ENCODE measurements at places on chromosomes 11 and 22.

DNA sequence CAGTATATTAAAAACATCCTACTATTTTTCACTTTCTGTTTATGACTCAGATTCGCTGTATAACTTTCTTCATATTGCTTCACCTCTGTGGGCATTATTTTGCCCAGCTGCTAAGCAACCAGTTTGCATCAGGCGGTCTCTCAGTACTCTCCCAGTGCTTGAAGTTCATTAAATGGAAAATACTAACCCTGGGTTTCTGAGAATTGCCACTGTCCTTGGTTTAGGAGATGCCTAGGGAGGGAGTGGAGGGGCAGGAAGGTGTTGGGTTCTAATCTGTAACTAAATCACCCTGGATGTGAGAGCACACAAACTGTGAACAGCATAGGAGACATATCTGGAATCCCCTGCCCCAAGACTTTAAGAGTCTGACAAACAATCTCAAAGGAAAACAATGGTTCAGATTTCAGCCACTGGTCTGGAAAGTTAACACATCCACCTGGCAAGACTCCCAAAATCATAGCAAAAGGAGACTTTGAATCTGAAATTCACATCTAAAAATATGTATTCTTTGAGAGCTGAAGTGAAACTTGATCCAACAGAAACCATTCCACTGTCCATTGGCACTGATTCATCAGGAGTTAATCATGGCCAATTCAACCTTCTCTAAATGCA is 540.0 kb downstream of the SOX6 start:
- no peak for DNase-seq

DNA sequence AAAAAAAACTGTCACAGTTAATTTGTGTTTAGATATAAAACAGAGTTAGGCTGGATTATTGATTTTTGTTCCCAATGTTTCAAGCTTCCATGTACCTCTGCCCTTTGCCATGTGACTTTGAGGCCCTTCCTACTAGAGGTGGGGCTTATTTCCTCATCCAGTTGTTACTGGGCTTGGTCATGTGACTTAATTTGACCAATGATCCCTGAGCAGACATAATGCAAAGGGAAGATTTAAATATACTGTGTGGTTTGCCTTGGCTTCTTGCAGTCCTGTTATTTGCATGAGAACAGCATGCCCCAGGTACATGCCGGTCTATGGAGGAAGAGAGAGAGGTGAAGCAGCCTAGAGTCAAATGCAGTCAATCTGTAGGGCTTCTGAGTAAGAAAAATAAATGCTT is 347.0 kb downstream of the MIAT start:
- DNase-seq: no peak

DNA sequence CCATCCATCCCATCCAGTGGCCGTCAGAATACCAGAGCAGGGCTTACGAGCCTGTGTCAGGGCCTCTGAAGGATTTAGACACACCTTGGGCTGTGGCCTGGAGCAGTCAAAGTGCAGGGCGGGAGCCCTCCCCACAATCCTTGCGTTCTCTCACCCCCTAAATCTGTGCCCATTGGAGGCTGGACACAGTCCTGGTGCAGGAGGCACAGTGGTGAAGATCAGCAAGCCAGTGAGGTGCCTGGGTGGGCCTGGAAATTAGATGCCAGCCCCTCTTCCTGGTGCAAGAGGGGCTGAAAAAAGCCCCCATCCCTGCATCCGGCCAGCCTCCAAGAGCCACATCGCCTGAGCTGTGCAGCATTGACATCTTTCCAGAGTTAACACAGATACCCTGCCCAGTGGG is 1045.8 kb downstream of the TBC1D22A start:
- no peak for DNase-seq

DNA sequence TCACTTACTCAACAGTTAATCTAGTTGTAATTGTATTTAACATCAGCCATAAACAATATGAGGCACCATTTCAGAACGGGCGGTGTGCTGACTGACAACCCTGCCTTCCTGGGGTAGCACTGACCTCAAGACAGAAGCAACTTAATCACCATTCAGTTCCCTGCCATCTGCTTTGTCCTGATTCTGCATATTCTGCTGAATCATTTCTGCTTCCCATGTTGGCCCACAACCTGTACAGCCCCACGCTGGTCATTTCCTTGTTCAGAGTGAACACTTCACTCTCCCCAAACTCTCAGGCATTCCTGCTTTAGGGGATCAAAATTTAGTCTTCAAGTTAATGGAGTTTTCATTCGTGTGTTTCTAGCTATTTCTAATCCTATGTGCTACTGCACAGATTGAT is 132.3 kb upstream of the ZBED5 start:
- DNase-seq: no peak

GRCh38 chr11:2955906-2956476 is 26.8 kb upstream of the PHLDA2 start:
- no peak for DNase-seq

DNA sequence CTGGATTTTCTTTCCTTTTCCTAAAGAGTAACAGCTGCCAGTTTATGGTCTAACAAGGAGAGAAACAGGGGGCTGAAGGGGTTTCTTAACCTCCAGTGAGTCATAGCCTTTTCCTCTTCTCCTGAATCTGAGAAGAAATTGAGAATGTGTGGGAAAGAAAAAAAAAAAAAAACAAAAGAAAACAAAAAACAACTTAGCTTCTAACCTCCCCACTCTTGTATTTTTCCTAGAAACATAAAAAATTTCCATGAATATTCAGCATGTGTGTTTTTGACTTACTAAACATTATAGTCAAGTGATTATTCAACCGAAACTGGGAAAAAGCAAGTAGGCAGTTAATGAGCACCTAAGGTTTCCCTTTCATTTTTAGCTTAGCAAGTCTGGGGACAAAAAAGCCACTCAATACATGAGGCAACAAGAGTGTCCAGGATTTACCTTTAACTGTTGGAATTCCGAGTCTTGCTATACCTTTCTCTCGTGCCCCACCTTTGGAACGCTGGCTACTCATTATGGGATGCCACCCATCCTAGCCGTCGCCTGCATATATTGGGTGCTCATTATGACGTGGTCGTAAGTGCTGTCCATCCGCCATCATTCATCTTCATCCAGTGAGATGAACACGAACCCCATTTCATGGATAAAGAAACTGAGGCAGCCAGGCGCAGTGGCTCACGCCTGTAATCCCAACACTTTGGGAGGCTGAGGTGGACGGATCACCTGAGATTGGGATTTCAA is 2.4 kb downstream of the ASPHD2 start:
- DNase-seq: no peak

DNA sequence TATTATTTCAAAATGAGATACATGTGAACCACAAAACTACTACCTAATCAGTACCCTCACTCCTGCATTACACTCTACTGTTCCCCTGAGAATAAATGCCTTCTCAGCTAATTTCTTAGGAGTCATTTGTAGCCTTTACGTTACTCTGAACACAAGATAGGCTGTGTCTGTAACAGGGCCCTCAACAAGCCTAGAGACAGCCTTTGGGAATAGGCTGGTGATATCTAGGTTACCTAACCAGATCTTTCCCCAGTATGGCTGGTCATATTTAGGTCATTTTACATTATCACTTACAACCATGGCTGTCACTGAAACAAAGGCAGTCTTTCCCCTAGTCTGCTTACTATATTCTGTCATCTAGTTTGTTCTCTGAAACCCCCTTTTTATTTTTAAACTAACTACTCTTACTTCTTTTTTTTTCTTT is 14.2 kb downstream of the ATM start:
- no peak for DNase-seq

- DNase-seq: no peak
Observed at GRCh38 chr11:23406131-23406819, 546.0 kb upstream of the CCDC179 start.

- DNase-seq: no peak
Observed at GRCh38 chr22:46684706-46685105, 53.3 kb downstream of the CERK start.

GRCh38 chr11:132231656-132232347 is 861.4 kb downstream of the NTM start:
- DNase-seq: no peak

DNA sequence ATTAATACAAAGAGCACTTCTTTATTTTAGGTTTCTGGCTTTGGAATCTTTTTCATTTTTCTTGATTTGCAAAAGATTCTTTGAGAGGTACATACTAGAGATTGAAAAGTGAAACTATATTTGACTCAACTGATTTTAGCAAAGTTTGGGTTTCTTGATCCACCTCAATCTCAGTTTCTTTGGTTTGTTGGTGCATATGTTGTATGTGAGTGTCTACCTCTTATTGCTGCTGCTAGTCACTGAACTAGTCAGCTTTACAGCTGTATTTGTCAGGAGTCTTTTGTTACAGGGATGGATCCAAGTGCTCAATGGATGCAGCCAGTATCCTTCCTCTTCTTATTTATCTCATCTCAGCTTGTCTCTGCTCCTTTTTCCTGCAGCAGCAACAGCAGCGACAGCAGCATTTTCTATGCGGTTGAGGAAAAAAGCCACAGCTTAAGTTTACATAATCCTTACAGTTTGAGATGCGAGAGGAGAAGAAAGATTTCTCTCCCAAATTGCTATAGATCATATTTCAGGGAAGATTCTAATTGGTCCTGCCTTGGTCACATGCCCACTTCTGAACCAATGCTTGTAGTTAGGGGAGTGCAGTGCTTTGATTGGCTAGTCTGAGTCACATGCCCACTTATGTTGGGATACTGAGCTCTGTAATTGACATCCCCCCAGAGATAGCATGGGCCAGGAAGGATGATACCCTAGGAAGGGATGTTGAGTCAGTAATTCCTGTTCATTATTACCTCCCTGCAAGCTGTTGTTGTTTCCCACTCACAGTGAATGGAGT is 10.0 kb upstream of the ZNRF3 start:
- DNase-seq: no peak

DNA sequence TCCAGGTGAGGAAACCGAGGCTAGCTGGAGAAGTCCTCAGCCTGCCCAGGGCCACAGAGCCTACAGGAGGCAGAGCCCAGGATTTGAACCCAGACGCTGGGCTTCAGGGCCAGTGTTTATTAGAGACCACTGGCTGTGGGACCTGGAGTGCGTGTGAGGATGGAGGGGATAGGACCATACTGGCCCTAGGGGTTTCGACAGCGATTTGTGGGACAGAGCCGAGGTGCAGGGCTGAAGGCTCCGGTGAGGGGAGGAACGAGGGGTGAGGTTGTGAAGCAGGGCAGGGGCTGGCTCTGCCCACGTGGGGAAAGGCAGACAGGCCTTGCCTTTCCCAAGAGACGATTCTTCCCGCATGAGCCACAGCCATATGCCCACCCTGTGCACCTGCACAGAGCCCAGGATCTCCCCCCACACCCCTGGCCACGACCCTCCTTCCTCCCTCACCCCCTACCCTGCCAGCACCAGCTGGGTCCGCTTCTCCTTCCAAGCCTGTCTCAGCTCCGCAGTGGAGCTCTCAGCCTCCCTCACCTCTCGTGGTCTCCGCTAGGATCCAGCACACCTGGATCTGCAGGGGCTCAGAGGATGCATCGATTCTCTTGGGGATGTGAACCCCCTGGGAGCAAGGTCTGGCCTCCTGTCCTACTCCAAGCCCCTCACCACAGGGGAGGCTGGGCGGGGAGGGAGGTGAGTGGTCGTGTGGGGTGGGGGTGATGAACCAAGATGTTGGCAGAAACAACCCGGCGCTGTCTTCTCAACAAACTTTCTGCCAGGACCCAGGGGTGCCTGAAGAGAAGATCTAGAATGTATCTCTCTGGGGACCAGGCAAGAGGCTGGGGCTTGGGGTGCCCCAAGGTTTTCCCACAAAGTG is 58.4 kb downstream of the RTL6 start:
- no peak for DNase-seq

DNA sequence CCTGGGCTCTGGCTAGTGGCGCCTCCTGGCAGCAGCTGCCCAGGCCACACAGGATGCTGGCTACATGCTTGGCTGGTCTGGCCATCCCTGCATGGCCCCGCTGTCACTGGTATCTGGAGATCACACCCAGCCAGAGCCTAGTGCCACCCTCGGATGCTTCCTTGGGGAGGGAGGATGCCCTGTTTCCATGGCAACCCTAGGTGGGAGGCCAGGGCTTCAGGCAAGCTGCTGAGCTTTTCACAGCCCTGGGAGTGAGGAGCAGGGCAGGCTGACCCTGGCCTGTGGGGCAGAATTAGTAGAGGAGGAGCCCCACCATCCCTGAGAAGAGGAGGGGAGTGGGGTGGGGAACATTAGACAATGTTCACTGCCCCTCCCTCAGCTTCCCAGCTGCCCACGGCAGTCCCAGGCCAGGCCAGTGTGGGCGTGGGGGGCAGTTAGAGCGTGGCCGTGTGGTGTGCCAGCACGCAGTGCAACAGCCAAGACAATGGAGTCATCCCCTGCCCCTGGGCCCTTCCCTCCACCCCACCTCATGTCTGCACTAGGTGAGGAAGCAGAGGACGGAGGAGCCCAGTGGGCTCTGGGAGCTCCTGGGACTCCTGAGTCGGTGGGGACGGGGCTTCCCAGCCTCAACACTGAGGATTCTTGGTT is 50.4 kb downstream of the PARVB start:
- no peak for DNase-seq

DNA sequence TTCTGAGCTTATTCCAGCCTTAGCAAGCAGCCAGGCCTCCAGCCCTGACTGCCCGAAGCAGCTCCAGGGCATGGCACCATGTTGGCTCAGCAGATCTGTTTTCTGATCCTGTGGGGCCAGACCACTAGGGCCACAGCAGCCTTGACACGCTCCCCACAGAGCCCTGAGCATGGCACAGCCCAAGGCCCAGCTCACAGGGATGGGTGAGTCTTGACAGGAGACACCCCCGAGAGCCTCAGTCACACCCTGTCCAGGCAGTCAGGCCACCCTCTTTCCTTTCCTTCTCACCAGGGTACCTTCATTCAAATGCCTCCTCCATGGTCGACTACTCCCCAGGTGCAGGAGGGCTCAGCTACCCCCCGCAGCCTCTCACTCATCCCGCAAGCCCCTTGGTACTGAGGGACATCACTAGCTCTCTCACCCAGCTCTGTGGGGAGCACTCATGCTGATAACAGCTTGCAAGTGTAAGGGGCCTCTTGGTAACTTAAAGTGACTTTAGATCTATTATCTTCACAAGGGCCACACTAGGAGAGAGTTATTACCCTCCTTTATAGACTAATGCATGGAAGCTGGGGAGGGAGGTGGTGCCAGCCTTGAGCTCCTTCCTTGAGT is 3.9 kb upstream of the CDC42BPG start:
- DNase-seq: no peak

- DNase-seq: no peak
Observed at GRCh38 chr11:16946477-16947282, 67.5 kb downstream of the PLEKHA7 start.

GRCh38 chr11:120289426-120289825 is 35.7 kb upstream of the TLCD5 start:
- DNase-seq: no peak

DNA sequence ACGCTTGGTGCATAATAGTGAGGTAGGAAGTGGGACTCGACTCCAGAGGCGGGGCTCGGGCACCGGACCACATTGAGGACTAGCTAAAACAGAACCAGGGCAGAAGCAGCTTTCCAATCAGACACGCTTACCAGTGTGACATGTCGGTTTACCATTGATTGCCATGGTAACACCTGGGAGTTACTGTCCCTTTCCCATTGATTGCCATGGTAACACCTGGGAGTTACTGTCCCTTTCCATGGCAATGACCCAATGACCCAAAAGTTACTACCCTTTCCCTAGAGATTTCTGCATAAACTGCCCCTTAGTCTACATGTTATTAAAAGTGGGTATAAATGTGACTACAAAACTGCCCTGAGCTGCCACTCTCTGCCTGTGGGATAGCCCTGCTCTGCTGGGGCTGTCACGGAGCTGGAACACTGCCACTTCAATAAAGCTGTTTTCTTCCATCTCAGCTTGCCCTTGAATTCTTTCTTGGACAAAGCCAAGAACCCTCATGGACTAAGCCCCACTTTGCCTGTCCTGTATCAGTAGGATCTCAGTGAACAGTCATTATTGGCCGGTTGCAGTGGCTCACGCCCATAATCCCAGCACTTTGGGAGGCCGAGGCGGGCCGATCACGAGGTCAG is 77.4 kb upstream of the CRYBB3 start:
- no peak for DNase-seq

All from esophagus squamous epithelium (tissue), 5 donors.